RWPE1 (cell line): ENCODE measurements at places on chromosomes 2 and 18.
A peak's percentile ranks its signal among the peaks of the same experiment; 100 is the strongest.

DNA sequence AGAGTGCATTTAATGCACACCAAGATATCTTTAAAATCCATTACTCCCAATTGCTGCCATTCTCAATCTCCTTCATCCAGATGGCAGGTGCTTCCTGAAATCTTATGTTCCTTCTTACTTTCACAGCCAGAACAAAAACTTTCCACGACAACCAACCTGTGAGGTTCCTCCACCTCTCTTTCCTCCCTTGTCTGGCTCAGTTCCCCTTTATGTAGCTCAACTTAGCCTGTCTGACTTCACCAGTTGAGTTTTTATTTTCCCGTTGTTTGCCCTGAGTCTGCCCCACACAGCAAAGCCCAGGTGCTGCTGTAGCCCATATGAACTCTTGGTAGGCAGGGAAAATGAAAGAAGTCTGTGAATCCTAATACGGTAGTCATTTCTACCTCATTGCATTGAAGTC, 112.5 kb downstream of the MREG start:
- DNase-seq: no peak

DNA sequence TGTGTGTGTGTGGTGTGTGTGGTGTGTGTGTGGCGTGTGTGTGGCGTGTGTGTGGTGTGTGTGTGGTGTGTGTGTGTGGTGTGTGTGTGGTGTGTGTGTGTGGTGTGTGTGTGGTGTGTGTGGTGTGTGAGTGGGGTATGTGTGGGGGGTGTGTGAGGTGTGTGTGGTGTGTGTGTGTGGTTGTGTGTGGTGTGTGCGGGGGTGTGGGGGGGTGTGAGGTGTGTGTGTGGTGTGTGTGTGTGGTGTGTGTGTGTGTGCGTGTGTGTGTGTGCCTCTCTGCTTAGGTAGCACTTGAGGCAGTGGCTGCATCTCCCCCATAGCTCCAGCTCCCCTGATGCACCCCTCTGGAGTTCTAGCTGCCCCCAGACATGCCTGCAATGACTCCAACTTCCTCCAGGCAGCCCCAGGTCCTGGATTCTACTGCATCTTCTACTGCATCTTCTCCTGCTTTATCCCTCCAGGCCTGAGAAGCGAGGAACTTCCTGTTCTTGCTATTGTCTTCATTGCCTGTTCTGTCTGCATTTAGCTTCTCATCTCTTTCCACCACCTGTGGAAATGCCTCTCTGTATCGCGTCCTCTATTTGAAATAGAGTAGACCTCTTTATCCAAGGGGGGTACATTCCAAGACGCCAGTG, 22.2 kb upstream of the MLPH start:
- DNase-seq: no peak

DNA sequence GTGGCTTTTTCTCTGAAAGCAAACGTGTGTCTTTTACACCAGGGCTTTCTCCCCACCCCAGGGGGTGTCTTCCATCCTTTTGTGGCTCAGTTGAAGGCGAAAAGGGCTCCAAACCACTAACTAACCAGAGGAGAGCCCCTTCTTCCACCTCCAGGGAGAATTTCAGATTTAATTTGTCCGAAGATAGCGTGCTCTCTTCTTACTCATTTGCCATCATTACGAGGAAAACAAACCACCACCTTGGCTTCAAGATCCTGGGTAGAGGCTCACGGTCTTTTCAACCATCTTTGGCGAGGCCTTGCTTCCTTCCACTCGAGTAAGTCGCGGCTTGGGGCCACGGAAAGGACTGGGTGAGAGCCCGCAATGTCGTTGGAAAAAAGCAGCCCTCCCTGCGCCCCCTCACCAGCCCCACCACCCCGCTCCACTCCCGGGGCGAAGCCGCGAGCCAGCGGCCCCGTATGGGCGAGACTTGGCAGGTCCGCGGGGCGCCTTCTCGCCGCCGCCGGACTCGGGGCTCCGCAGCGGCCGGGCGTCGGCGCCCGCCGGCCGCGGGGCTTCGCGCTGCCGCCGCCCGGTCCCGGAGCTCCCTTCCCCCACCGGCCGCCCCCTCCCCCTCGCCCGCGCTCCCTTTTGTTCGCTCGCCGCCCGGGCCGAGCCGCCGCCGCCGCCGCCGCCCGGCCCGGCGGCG, 1.7 kb upstream of the ZNF532 start:
- DNase-seq: peak; percentile 9

DNA sequence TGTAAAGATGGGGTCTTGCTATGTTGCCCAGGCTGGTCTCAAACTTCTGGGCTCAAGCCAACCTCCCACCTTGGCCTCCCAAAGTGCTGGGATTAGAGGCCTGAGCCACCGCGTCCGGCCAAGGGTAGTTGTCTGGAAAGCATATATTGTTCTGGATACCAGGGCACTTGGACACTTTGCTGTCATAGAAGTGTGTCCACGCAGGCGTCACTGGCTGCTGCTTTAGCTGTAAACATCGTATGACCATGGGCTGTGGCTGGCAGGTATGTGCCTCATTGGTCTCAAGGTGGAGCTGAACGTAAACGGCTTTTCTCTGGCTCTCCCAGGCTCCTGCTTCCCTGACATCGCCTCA, 3.2 kb upstream of the GPR35 start:
- DNase-seq: no peak

DNA sequence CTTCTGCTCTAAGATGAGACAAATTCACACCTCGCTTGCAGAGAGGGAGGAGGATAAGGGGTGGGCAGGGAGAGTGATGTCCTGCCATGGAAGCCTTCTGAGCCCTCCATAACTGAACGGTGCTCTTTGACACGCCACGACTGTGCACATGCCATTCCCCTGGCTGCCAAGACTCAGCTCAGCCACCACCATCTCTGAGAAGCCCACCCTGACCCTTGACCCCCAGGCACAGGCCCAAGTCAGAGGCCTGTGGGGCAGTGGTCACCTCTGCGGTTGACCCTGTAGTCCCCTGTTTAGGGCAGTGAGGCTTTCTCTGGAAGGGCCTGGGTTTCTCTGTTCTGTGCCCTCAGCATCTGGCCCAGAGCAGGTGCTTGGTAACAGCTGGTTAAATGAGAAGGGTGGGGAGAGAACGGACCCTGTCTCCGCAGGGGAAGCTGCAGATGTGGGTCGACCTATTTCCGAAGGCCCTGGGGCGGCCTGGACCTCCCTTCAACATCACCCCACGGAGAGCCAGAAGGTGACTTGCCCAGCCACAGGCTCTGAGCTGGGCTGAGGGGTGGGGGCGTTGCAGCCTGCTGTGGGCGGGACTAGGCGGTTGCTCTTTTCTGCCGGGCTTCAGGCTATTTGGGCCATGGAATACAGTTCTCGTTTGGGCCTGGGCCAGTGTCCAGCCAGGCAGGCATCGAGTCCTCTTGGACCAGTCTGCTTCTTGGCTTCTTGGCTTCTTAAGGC, 215.1 kb downstream of the DYSF start:
- no peak for DNase-seq

DNA sequence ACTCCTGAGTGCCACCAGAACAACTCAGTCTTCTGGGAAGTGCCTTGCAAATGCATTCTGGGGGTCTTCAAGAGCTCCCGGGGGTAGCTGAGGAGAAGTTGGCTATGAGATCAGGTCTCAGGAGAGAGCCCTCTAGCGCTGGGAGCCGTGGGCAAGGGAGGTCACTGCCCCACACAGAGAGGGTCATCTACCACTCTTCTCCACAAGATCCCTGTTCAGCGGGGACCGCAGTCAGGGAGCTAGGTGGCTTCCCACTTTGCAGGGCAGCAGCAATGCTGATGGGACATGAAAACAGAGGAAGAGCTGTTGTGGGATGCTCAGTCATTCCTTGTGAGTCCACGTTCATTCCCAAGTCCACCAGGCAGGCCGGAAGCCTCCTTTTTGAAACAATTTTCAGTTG, 66.6 kb downstream of the ACKR3 start:
- DNase-seq: no peak

DNA sequence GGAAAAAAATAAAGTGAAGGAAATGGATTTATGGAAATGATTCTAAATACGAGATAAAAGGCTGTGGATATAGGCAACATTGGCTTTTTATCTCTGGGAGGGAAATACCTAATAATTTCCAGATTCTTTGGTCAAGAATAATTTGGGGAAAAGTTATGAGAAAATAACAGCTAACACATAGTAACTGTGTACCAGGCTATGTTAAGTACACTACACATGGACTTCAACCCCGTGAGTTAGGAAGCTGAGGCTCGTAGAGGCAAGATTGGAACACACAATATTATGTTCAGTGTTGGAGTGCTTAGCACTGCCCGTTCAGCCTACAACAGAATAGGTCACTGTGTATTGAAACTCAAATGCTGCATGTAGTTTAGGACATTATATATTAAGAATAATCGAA, 34.3 kb upstream of the GPD2 start:
- no peak for DNase-seq

DNA sequence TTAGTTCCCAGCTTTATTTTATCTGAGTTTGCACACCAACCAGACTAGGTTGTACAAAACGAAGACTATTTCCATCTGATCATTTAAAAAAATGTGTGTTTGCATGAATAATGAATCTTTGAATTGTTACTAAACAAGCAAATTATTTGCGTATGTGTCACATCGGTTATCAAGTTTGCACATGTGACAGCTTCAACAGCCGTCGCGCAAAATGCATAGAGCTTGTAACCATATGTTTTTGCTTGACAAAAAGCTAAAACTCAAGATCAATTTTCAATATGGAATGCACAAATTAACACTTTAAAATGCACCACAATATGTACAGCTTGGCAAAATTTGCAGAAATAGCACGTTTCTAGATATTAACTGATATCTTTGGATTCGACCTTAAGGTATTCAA, 184.1 kb downstream of the PTGR3 start:
- no peak for DNase-seq

DNA sequence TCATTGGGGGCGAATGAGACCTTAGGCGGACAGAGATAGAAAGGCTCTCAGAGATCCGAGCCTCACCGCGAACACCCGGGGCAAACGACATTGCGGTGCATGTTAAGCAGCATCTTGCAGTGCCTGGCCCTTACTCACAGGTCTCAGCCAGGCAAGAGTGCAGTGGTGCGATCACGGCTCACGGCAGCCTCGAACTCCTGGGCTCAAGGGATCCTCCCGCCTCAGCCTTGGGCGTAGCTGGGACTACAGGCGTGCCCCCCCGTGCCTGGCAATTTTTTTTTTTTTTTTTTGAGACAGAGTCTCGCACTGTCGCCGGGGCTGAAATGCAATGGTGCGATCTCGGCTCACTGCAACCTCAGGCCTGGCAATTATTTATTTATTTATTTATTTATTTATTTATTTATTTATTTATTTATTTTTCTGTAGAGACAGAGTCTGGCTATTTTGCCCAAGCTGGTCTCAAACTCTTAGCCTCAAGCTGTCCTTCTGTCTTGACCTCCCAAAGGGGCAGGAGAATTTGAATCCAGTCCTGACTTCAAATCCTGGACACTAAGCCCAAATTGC, 1.3 kb downstream of the LAMA3 start:
- no peak for DNase-seq

GRCh38 chr2:23703583-23704385, 223.1 kb downstream of the ATAD2B start:
- no peak for DNase-seq

DNA sequence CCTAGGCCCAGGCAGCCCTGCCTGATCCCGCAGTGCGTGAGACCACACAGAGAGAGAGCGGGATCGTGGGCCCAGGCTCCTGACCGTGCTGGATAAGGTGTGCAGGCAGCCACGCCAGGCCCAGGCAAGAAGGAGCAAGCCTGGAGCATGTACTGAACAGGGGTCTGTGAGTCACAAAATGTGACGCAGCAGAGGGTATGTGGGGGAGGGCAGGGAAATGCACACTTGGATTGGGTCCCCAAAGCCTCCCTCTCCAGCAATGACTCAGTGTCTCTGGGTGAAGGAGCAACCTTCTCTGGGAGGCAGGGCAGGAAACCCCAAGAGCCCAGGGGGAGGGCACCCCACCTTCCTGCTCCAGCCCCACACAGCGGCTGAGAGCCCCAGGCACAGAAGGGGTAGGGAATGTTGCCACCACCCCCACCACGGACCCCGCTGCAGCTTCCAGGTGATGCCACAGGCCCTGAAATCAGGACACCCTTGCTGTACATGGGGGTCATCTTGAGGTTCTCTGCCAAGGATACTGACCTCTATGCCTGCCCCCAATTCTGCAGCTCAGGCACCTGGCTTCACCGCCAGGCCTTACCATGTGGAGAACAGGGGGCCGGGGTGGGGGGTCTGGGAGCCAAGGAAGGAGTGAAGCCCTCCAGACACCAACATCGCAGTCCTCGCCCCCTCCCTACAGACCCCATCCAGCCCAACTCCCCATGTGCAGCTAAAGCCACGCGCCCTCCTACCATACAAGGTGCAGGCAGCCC, 1.3 kb upstream of the GPC1 start:
- DNase-seq: peak; percentile 97
